ENCODE measurements at places on chromosomes 11 and 22.

GRCh38 chr22:23357053-23357452, 176.7 kb downstream of the BCR start:
- DNase-seq, result no peak

GRCh38 chr22:35440129-35440528, 40.2 kb downstream of the MCM5 start:
- DNase-seq, result no peak

DNA sequence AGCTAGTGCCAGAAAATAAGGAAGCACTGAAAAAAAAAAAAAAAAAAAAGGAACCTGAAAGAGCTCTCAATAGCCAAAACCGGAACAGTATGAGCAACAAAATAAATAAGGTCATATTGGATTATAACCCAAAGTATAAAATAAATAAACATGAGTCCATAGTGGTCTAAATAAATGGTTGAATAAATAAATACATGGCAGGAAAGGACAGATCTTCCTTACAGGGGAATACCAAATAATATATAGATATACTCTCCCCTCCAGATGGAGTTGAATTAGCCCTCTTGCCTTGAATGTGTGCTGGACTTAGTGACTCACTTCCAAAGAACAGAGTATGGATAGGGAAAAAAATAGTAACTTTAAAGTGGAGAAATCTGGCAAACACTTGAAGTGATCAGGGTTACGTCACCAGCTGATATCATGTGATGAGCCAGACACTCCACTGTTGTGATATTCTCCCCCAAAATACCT, 14.3 kb upstream of the ARRB1 start:
- DNase-seq, result no peak

GRCh38 chr11:61567286-61568061, 13.4 kb downstream of the SYT7 start:
- peak; percentile 82 for DNase-seq

GRCh38 chr22:44648821-44649565, 53.0 kb upstream of the PRR5 start:
- DNase-seq, result no peak

- no peak for DNase-seq
These were observed 468 bp downstream of the ZDHHC8 start for GRCh38 chr22:20131859-20132685.

- no peak for DNase-seq
These were observed 3.4 kb downstream of the OR10V1 start for GRCh38 chr11:59710136-59710847.

- DNase-seq, result no peak
These were observed 9.4 kb downstream of the CBX6 start for GRCh38 chr22:38862375-38863329.

GRCh38 chr11:8309311-8309710, 45.6 kb upstream of the LMO1 start:
- DNase-seq, result peak; percentile 49

DNA sequence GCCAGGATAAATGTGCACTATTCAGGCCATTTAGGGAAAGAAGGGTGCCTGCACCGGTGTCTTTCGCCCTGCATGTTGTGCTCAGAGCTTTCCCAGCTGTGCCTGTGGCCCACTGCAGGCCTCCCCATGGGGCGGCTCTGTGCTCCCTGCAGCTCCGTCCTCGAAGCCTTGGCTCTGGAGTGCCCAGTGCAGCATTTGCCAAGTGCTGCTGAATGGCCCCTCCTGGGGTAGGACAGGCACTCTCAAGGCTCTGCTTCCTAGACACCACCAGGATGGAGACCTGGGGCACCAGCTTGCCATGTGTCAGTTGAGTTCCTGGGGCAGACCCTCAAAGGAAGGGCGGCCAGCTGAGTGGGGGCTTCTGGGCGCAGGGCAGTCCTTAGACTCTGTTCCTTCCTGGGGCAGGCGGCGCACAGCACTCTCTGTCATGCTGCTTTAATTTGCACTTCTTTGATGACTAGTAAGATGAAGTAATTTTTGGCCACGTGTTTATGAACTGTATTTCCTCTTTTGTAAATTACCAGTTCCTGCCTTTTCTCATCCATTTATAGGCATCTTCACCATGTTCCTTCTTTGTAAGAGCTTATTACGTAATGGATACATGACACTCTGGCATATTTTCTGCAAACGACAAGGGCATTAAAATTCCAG, 32.1 kb upstream of the GNB1L start:
- peak; percentile 83 for DNase-seq

DNA sequence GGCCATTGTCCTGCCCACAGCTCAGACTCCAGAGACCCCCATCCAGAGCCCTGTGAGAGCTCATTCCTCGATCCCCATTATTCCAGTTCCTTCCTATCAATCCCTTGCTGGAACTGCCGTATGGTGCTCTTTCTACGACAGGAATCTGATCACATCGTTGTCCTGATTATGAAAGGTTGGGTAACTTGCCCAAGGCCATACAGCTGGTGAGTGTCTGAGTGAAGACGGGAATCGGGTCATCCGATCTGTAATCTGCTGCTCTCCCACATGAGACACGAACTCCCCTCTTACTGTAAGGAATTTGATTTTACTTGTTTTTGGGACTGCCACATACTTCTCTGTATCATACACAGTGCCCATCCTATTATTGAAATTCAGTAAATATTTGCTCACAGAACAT, 149.1 kb downstream of the OPCML start:
- no peak for DNase-seq

DNA sequence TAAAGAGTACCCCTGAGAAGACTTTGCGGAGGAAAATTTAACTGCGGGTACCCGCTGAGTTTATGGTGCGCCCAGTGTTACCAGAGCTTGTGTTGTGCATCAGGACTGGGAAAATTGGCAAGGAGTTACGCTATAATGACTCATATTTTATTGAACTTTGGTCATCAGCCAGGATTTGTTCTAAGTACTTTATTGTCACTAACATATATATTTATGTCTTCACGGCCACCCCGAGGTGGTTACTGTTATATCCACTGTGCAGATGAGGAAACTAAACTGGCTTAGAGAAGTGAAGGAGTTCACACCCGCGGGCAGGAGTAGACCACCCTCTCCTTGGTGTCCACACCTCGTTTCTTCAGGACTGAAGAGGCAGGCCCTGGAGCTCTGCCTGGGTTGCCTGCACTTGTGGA, 667 bp downstream of the ACCS start:
- DNase-seq, result no peak

GRCh38 chr11:66080055-66080817, 10.2 kb downstream of the PACS1 start:
- DNase-seq, result no peak

DNA sequence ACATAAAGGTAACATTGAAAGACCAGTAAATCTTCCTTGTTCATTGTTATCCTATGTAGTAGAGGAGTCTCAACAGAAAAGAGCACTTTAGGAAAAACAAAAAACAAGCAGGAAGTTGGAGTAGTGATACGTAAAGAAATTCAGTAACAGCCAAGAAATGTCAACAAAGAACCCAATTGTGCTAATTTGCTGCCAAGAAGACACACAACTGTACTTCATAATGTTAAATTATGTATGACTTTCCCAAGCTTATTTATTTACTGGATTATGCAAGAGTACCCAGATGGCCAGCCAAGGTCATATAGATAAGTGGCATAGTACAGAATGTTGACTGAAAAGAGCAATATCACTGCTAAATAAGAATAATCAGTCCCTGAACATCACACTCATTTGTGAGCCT, 264.7 kb upstream of the CCDC179 start:
- DNase-seq, result no peak

GRCh38 chr22:19679522-19680101, 34.7 kb upstream of the SEPTIN5 start:
- DNase-seq, result no peak

DNA sequence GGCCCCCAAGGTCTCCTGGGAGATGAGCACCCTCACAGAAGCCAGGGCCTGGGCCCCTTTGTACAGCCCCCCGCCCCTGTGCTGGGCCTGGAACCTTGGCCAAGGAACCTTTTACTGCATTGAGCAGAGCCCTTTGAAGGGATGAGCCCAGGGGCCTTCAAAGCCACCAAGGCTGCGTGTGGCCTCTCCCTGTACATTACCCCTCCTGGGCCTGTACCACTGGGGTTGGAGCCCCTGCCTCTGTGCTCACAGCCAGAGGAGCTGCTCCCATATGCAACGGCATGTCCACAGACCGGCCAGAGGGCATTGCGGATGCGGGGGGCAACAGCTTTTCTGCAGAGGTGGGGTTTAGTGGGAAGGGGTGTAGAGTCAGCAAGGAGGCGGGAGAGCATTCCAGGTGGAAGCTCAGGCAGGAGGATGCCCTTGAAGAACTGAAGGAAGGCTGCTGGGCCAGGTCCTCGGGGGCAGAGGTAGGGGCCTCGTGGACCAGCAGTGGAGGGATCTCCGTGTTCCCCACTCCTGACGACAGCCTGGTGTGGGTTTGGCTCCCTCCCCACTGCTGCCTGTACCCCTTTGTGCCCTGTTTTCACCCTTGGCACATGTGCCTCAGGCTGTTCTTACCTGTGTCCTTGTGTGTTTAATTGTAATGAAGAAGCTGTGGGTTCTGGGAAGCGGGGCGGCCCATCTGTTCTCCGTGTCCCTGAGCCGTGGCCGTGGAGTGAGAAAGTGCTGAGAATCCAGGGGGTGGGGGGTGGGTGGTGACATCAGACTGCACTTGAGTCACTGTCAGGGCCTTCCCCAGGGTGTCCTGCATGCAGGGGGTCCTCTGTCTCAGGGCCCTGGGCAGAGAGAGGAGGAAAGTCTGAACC, 46.9 kb downstream of the ARHGAP8 start:
- no peak for DNase-seq

- no peak for DNase-seq
These were observed 18.4 kb downstream of the SELENOO start for GRCh38 chr22:50218996-50219727.

DNA sequence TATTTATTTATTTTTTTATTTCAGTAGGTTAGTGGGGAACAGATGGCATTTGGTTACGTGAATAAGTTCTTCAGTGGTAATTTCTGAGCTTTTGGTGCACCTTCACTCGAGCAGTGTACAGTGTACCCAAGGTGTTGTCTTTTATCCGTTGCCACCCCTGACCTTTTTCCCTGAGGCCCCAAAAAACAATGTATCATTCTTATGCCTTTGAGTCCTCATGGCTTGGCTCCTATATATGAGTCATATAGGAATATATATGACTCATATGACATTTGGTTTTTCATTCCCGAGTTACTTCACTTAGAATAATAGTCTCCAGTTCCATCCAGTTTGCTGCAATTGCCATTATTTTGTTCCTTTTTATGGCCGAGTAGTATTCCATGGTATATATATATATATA, 763.9 kb downstream of the NTM start:
- no peak for DNase-seq

GRCh38 chr11:134261626-134262488, 8.5 kb downstream of the ACAD8 start:
- DNase-seq, result peak; percentile 76

DNA sequence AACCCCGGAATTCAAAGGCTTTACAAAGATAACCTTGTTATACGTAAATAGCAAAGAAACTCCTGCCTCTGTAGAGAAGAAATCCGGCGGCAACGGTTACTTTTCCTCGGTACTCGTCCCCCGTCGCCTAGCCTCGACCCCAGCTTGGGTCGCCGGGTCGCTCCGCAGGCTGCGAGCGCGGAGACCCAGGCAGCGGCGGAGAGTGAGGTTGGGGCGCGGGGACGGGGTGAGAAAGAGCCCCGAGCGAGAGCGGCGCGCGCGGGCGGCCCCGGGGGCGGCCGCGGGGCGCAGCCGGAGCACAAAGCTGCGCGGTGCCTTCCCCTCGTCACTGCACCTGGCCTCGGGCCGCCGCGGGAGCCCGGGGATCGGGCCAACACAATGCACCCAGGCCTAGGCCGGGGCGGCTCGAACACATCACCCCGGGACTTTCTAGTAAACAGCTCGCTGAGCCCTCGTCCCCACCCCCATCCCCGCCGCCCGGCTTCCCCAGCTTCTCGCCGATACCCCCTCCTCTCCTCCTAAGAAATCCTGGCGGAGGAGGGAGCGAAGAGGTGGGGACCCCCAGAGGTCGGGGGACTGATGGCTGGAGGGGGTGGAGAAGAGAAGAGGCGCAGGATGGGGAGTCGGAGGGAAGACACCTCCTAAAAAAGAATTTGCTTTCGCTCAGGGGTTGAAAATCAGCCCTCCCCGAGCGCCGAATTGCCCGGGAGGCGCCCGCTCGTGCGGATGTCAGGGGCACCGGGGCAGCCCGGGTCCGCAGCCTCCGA, 845 bp downstream of the MPPED2 start:
- no peak for DNase-seq

DNA sequence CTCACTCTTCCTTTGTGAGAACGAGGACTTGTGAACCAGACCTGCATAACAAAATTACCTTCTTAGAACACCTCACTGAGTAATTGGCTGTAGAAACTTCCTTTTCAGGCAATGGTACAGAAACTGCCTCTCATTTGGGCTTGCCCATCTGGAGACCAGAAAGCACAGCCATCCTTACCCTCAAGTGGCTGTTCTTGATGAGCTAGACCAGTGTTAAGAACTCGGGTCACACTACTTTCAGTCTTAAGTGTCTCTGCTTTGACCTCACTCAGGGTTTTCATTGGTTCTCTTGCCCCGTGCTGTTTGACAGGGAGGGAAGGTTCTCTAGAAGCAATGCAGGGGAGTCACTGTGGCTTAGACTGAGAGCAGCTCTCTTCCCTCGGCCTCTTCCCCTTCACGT, 29.3 kb downstream of the NAT10 start:
- no peak for DNase-seq

DNA sequence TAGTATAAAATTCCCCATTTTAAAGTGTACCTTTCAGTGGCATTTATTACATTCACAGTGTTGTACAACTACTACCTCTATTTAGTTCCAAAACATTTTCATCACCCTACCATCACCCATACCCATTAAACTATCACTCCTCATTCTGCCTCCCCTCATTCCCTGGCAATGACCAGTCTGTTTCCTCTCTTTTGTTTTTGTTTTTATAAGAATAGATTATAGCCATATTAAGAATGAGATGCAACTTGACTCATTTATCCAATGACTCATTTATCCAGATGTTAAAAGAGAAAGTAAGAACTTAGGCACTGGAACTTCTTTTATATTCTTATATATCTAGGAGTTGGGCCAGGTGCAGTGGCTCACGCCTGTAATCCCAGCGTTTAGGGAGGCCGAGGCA, 156.3 kb downstream of the FAT3 start:
- no peak for DNase-seq

GRCh38 chr11:93100211-93100610, 97.6 kb downstream of the SLC36A4 start:
- DNase-seq, result no peak

DNA sequence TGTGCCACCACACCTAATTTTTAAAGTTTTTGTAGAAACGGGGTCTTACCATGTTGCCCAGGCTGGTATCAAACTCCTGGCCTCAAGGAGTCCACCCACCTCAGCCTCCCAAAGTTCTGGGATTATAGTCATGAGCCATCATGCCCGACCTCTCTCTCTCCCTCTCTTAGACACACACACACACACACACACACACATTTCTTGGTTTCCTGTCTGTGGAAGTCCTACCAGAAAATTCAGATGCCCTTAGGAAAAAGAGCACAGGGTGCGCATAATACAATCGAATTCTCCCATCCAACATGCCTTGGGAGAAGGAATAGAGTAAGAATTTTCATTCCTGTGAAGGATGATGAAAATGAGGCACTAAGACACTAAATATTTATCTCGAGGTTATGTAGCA, 10.4 kb downstream of the MICAL3 start:
- no peak for DNase-seq

GRCh38 chr11:1573903-1574237, 1.8 kb upstream of the DUSP8 start:
- no peak for DNase-seq

- DNase-seq, result no peak
These were observed 875 bp upstream of the STT3A start for GRCh38 chr11:125591649-125592304.

Measured in Jurkat, Clone E6-1 (cell line).